D341Med (cell line): ENCODE measurements at places on chromosomes 1 and 21.

- DNase-seq: no peak
Observed at GRCh38 chr1:162682013-162682419, 49.8 kb downstream of the DDR2 start.

DNA sequence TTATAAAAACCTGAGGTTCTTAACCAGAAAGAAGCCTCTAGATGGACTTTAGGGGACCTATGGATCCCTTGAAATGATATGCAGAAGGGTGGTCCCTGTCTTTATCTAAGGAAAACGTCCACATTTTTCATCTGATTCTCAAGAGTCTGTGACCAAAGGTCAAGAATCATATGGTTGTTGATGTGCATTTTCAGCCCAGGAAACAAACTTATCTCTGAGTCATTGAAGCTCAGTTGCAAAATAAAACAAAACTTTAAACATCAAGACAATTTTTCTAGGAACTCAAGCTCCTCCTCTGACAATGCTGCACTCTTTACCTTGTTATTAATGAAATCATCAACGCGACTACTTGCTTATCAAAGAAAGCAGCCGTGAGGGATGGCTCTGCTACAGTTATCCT lies 83.3 kb downstream of the TIAM1 start:
- DNase-seq: no peak

DNA sequence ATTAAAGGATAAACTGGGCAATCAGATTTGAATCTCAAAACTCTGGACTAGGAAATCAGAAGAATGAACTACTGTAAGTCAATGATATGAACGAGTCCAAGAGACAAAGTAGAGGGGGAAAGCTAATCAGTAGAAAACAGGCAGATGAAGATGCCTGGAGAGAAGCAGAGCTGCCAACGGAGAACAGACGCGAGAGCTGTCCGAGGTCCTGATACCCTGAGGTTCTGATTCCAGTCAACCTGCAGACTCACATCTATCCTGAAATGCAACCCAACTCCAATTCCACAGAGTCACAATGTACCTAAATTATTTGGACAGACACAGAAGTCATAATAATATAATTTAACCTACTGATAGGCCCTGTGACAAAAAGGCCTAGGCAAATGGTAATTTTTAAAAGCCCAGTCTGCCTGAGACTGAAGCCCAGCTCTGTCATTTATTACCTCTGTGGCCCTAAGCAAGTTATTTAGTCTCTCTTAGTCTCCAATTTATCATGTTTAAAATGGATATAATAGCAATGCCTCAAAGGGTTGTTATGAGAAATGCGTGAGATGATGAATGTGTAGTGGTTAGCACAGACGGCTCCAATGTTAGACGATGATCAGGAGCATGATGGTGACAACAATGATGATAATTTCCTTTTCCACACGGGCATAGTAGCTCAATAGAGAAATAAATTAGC lies 33.4 kb downstream of the RGS7 start:
- DNase-seq: no peak

DNA sequence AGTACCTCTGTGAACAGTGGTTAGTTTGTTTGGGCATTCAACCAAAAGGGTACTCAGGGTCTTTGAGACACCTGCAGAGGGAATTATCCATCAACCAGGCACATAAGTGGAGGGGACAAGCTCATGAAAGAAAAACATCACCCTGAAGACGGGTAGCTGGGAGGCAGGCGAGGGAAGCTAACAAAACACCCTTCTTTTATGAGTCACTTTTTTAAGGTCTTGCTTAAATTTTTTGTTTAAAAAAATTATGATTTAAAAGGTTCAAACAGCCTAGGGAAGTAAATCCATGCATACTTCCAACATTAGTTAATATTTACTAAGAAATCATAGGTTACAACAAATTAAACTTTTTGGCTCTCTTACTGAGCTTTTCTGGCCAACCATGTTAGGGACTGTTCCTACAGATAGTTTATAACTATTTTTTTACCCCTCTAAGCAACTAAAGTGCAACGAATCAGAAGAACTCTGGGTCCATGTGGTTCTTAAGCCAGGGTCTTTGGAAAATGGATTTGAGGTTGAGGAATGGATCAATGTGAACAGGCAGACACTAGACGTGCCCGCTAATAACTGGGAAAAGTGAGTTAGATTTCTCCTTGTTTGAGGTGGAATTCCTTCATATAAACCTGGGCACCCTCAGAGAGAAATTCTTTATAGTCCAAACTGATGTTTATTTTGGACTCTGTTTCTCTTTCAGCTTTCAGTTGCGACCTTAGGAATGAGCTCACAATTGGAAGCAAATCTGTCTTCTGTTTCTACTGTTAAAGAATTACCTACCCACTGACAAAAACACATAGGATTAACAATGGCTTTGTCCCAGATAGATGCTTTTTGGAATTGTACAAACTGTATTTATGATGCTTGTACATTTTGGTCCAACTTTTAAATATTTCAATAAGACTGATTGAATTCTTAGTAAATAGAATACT lies 123.0 kb downstream of the LYPLAL1 start:
- no peak for DNase-seq

GRCh38 chr1:232470711-232471110 lies 159.2 kb downstream of the SIPA1L2 start:
- no peak for DNase-seq

DNA sequence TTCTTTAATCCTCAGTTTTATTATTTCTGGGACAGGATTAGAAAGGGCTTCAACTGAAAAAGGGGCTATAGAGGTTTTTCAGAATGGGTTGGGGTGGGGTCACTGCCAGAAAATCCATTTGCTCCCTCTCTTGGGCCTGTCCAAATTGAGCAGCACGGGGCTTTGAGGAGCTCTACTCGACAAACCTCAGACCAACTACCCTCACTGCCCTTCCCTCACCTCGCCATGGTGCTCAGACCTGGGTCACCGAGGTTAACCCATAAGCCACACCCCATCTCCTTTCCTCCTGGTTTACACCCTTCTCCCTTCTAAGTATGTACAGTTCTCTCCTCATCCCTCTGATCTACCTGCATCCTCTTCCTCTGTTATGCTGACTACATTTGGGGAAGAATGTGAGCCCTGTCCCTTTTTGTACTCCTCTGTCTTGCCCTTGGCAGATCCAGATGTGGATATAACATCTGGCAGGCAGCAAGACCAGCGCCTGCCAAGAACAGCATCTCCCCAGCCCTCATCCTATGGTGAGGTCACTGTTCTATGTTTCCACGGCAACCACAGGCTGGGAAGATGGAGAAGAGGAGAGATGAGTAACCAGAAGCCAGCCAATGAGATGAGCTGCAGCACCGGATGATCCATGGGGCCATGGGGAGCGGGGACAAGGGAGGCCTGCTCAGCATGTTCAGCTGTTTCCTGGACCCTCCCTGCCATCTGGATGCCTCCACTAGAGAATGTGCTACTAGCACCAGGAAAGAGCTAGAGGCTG lies 3.7 kb upstream of the FABP3 start:
- no peak for DNase-seq

DNA sequence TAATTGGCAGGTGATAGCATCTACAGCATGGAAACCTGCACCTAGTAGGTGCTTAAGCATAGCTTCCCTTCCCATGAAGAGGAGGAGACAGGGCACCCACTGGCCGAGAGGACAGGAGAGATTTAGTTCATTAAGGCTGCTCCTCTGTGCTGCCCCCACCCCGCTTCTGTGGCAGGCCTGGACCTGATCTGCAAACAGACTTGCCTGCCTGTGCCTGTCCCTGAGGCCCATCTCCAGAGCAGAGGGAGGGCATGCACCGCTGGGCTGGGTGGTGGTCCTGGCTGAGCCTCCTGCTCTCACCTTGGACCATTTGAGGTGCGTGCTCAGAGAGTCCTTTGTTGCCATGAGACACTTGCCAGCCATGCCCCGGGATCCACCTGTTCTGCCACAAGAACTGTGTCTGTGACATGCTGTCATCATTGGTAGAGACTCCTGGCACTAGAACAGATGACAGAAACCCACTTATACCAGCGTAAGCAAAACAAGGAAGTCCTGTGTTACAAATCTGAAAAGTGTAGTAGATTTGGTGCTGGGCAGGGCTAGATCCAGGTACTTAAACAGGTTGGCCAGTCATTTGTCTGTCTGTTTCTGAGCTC lies 55.6 kb downstream of the PTPRF start:
- no peak for DNase-seq

DNA sequence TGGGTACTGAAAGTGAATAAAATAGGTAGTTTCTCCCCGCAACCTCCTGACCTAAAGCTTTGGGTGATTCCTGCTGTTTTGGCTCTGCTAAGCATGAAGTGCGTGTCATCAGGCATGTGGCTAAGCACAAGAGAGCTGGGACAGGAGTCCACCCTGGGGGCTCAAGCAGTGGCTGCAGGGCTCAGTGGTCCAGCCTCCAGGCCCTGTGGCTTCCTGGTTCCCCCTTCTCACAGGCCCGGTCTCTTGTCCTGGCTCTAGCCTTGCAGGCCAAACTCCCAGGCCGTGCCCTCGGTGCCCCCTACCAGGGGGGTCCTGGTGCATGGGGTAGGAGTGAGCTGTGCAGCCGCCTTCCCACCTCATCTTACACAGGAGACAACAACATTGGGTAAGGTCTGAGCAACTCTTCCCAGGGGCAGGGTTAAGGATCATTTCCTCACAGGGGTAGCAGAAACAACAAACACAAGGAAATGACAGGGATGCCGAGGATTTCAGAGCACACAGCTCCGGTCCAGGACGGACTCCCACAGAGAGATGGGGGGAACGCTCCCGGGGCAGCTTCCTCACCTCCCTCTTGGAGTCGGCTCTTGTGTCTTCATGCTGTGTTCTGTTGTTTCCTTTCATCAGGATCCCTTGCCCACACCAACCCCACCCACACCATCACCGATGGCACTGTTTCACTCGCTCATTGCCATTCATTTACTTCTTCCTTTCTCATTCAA lies 19.8 kb upstream of the SLC2A1 start:
- no peak for DNase-seq

GRCh38 chr1:108560189-108560873 lies 431 bp downstream of the EEIG2 start:
- DNase-seq: no peak

- DNase-seq: no peak
Observed at GRCh38 chr1:157113631-157114030, 14.0 kb upstream of the ETV3L start.
